Karpas-422 (cell line): ENCODE measurements at places on chromosomes 1 and 21.

- no peak for DNase-seq
Observed at GRCh38 chr1:157110686-157111085, 11.1 kb upstream of the ETV3L start.

DNA sequence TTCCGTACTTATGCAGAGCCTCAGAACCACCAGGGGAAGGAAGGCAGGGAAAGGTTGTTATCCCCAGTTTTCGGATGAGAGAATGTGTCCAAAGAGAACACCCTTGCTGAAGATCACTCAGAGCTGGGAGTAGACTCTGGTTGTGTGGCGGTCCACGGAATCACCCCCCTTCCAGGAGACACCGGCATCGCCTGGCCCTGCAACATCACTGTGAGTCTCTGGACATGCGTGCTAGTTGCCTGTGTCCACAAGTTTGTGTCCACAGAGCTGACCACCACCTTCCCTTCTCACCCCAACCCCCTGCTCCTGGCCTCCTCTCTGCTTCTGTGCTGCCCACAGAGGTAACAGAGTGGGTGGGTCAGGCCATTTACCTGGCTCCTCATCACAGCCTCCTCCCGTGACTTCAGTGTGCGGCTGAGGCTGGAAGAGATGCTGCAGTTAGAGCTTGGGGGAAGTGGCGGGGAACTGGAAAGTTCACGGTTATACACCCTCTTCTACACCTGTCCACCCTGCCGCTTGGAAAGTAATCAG lies 7.3 kb downstream of the MYBPH start:
- DNase-seq = no peak

DNA sequence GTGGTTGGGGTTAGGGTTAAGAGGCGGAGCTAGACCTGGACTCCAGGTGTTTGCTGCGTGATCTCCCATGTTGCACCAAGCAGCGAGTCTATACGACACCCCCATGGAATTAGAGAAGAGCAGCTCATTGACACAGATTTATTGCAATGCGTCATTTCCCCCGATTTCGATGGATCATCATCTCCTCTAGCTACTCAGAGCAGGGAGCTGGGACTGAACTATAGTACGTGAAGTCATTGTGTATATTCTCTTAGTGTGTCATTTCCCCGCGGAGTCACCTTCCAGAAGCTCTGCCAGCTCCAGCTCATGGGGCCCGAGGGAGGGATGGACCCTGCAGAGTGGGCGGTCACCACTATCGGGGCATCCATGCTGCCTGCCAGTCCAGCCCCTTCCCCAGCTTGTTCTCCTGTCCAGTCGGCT lies 7.5 kb upstream of the C2CD2 start:
- DNase-seq = no peak

GRCh38 chr1:7810395-7810794 lies 26.3 kb downstream of the PER3 start:
- no peak for DNase-seq

DNA sequence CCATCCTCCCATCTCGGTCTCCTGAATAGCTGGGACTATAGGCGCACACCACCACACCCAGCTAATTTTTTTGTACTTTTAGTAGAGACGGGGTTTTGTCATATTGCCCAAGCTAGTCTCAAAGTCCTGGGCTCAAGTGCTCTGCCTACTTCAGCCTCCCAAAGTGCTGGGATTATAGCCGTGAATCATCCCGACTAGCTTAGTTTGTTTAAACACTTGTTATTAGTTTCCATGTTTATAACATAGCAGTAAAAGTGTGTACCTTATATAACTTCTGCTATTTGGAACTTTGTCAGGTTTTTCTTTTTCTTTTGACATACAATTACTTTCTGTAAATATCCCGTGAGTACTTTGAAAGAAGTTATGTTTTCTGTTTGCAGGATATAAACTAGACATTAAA lies 60.6 kb upstream of the C1orf21 start:
- no peak for DNase-seq

DNA sequence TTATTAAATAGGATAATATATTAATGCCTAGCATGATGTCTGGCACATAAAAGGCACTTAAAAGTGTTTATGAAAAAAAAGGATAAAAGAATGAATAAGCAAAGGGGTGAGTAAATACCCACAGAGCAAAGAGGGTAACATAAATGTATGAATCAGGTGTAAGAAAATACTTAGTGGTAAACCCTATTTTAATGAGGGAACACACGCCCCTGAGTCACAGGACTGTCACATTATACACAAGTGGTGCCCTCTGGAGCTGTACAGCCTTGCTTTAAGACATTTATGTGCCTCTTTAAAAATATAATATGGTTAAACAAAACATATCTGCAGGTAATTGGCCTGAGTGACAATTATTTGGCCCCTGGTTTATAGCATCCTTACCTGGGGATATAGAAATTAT lies 78.1 kb upstream of the PTBP2 start:
- DNase-seq = no peak

- no peak for DNase-seq
Observed at GRCh38 chr1:3579626-3580025, 31.7 kb downstream of the MEGF6 start.

GRCh38 chr1:230153641-230154296 lies 86.7 kb downstream of the GALNT2 start:
- DNase-seq = no peak
